ENCODE measurements at places on chromosomes 1 and 21.

DNA sequence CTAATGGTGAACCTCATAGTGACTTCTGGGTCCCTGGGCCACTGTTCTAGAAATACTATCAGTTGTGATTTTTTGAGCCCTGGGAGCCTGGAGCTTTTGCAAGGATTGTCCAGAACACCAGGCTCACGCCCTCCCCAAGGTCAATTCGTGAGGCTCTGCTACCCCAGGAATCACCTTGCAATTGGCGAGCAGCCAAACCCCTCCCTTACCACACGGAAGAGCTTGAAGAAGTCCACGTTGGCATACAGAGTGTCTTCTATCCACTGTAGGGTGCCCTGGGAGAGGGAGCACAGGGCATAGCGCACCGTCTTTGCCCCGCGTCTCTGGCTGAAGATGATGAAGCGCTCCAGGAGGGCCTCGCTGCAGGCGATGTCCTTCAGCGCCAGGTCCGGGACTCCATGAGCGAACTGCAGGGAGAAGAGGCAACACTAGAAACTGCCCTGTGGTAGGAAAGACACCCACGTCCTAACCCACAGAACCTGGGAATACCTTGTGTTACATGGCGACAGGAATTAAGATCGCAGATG is 22.3 kb downstream of the ABCA4 start:
- no peak for DNase-seq

- DNase-seq: no peak
These were observed 43.6 kb upstream of the SLC45A1 start for GRCh38 chr1:8274352-8274751.

DNA sequence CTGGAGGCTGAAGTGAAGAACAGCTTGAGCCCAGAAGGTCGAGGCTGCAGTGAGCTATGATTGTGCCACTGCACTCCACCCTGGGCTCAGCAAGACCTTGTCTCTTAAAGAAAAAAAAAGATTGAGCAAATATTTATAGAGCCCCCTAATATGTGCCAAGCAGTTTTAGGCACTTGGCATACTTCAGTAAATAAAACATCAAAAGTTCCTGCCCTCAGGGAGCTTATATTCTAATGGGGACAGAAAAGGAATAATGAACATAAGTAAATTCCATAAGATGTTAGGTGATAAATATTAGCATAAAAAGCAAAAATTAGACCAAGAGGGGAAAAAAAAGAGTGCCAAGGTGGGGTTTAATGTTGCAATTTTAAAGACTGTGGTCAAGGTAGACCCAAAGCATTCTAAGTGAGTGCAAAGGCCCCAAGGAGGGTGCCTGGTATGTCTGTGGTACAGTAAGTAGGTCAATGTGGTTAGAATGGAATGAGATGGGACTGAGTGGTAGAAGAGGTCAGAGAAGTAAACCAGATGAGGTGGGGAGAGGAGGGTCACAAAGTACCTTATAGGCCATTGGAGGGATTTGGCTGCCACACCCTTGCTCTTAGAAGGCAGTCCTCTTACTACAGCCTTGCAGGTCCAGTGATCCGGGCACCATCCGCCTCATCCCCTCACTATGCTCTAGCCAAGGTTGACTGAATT is 2.2 kb upstream of the TOE1 start:
- DNase-seq: no peak

GRCh38 chr1:235503403-235504121 is 690 bp downstream of the B3GALNT2 start:
- DNase-seq: peak; percentile 70

GRCh38 chr1:173666646-173667045 is 3.0 kb downstream of the ANKRD45 start:
- DNase-seq: no peak

DNA sequence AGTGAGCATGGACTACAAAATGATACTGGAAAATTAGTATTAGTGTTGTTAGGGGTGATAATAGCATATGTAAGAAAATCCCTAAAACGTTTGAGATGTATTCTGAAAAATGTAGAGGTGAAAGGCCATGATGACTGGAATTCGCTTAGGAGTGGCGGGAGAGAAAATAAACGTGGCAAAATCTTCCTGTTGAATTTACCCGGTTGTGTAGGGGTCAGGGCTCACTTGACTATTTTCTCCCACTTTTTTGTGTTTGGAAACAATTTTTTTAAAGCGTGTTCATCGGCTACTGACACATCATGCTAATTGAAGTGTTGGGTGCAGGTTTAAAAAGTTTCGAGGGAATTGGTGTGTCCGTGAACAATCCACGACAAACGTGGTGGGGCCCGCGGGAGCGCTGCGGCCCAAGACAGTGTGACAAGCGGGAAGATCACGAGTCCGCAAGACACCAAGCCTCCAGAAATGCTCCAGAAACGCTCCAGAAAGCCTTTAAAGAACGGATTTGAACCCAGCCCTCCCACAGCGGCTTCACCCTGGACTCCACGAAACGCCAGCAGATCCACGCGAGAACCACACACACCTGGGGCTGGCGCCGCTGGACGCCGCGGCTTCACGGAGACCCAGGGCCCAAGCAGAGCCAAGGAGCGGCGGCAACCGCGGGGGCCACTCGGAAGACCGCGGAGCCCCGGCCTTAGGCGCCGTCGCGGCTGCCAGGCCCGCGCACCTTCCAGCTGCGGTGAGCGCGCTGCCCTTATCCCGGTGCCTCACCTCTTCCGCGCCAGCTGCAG is 573 bp downstream of the PSMG1 start:
- no peak for DNase-seq

DNA sequence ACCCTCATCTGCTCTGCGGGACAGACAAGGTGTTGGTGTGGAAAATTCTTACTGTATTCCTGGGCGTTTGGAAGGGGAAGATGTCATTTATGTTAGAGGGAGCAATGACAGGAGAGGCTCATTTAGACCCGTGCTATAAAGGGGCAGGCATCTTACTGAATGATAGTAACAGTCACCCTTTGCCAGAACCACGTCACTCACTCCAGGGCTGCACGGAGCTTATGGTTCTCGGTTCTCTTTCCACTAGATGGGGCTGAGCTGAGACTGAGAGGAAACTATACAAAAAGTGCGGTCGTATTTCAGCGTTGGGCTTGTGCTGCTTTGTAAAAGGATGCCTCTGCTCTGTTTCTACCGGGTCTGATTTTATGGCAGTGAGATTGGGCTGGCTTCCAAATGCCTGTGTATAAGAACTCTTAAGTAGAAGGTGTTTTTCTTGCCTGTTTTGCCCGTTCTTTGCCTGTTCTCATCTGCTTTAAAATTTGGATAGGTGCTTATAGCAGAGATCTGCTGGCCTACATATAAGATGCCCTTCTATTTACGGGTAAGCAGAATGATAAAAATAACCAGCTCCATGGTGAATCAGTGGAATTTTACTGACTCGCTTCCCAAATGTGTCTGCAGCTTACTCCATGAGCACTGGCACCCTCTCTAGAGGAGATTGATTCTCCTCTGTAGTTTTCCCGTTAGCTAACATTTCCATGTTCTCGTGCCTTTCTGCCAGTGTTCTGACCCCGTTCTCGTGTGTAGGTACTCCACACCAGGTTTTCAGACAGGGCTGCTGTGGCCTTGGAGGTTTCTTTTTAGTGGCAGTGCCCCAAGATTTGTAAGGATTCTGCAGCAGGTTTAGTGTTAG is 55.9 kb downstream of the MRPS6 start:
- DNase-seq: no peak

DNA sequence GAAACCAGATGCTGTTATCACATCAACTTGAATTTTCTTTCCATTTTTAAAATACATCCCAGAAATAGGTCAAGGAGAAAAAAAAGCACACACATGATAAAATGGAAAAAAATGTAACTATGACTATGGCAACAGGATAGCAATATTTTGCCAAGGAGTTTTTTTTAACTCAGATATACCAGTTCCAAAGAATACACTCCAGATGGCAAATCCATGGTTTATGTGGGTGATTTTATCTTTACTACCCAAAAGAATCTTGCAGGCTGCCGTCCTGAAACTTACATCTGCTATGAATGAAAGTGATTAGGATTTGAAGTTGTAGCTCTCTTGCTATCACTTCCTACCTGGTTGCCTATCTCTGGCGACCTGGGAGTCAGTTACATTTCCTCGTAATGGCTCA is 91.0 kb upstream of the PLPPR4 start:
- no peak for DNase-seq

- peak; percentile 67 for DNase-seq
These were observed 163.2 kb upstream of the CAMK1G start for GRCh38 chr1:209420276-209420675.

DNA sequence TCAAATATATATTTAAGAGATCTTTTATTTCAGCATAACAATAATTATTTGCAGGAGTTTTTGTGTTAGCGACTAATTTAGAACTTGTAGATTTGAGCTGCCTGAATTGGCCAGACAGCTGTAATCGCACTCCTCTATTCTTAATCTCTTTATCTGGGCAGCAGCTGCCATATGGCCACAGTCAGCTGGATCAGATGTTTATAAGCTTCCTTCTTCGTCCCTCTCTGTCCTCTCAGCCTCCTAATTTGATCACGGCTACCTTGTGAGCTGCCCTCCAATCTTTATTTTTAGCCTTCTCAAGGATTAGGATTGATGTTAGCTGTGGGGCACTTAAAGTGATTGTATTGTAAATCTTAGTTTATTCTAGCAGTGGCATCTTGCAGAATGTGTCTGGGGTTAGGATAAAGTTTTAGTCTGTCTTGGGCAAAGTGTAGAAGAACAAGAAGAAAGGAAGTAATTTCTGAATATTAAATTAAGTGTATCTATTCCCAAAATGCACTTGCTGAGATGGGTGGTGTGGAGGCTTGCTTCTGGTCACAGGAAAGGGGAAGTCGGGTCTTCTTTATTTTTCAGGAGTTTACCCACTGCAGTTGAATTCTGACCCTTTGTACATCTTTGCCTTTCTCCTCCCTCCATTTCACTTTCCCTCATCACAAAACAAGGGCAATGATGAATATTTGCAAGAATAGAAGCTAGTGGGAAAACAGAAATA is 1.1 kb downstream of the ZBTB18 start:
- peak; percentile 33 for DNase-seq

DNA sequence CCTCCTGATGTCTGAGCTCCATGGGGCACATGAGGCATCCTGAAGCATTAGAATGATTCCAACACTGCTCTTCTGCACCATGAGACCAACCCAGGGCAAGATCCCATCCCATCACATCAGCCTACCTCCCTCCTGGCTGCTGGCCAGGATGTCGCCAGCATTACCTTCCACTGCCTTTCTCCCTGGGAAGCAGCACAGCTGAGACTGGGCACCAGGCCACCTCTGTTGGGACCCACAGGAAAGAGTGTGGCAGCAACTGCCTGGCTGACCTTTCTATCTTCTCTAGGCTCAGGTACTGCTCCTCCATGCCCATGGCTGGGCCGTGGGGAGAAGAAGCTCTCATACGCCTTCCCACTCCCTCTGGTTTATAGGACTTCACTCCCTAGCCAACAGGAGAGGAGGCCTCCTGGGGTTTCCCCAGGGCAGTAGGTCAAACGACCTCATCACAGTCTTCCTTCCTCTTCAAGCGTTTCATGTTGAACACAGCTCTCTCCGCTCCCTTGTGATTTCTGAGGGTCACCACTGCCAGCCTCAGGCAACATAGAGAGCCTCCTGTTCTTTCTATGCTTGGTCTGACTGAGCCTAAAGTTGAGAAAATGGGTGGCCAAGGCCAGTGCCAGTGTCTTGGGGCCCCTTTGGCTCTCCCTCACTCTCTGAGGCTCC is 11.1 kb upstream of the RASSF5 start:
- peak; percentile 49 for DNase-seq

- no peak for DNase-seq
These were observed 40.1 kb downstream of the CACNA1S start for GRCh38 chr1:201072149-201072548.

- no peak for DNase-seq
These were observed 54.4 kb upstream of the RIPK4 start for GRCh38 chr21:41821081-41821755.

- no peak for DNase-seq
These were observed 4.3 kb upstream of the CELA2A start for GRCh38 chr1:15452216-15452615.

DNA sequence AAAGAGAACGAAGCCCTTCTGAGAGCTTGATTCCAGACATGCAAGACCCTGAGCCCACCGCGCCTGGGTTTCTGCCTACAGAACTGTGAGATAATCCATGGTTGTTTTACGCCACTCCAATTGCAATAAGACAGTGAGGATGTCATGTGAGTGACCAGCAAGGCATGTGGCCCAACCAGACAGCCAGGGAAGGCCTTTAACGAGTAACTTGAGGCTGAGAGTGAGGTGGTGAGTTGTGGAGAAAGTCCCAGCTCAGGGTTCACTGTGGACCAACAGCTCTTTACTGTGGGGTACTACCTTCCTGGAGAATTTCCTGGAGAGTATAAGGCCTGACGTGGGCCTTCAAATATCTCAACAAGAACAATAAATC is 153.9 kb downstream of the ETS2 start:
- peak; percentile 31 for DNase-seq

GRCh38 chr1:57655161-57655560 is 231.3 kb upstream of the DAB1 start:
- DNase-seq: no peak

DNA sequence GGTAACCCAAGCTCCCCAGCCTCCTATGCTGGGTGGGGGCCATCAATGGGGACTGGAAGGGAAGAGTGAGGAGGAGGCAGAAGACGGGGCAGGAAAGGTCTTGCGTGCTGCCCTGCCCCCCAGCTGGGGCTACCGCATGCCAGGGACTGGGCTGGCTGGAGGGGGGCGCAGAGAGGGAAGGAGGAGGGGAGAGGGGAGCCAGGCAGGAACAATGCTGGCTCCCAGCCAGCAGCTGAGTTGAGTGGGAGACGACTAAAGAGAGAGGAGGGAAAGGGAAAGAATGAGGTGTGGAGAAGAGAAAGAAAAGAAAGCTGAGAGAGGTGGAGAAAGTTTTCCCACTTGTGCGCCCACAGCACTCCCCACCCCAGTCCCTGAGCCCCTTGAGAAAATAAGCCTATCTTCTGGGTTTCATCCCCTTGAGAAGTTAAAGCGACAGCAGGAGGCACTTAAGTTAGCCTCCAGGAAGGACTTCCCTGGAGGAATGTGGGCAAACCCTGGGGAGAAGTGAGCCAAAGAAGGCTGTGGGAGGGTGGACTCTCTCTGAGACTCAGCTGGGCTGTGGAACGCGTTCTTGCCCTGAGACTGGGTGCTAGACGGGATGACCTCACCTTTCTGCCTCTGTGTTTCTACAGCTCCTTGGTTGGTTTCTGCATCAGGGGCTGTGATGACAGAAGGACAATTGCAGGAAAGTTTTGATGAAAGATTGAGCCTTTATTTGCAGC is 12.9 kb upstream of the NES start:
- DNase-seq: no peak

GRCh38 chr21:24714646-24715200 is 892.6 kb downstream of the MRPL39 start:
- DNase-seq: peak; percentile 29

DNA sequence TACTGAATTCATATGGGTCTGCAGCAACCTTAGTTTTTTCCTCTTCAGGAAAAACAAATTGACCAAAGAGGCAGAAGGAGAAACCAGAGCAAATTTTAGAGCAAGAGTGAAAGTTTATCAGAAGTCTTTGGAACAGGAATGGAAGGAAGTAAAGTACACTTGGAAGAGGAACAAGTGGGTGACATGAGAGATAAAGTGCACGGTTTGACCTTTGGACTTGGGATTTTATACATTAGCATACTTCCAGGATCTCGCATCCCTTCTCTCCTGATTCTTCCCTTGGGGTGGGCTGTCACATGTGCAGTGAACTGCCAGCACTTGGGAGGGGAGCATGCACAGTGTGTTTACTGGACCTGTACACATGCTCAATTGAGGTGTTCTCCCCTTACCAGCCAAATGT is 754.8 kb upstream of the ADAMTS5 start:
- DNase-seq: no peak
